ENCODE measurements at places on chromosomes 6 and 20.

GRCh38 chr20:64226686-64227580, 28.6 kb upstream of the PCMTD2 start:
- no peak for DNase-seq

- DNase-seq = no peak
These were observed 76.3 kb downstream of the PLCB4 start for GRCh38 chr20:9145142-9145541.

GRCh38 chr6:50846144-50846851, 27.6 kb downstream of the TFAP2B start:
- no peak for DNase-seq

GRCh38 chr6:45633272-45633908, 255.7 kb upstream of the SUPT3H start:
- DNase-seq = no peak

DNA sequence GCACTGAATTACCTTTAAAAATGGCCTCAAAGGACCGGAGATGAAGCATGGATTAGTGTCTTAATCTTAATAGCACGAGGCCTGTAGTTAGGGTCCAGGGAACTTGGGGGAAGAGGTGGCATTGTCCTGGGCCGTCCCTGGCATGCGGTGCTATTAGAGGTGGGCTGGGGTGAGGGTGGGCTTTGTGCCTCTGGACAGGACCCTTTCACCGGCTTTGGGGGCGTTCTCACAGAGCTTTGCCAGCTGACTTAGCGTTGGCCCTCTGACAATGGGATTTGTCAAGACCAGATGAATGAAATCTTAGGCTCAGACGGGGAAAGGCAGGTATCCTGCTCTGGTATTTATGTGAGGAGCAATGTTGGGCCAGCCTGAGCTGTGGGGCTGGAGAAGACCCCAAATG, 59.6 kb downstream of the ERMARD start:
- no peak for DNase-seq

GRCh38 chr6:81638366-81638765, 114.1 kb downstream of the TENT5A start:
- DNase-seq = no peak

DNA sequence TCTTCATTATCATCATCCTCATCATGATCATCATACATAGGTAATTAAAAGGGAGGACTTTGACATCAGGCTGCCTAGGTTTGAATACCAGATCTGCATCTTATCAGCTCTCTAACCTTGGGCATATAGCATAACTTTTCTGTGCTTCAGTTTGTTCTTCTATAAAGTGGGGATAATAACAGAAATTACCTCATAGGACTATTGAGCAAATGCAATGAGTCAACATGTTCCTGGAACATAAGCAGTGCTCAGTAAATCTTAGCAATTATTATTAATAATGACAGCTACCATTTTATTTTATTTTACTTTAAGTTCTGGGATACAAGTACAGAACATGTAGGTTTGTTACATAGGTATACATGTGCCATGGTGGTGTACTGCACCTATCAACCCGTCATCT, 7.2 kb downstream of the C20orf202 start:
- DNase-seq = no peak

DNA sequence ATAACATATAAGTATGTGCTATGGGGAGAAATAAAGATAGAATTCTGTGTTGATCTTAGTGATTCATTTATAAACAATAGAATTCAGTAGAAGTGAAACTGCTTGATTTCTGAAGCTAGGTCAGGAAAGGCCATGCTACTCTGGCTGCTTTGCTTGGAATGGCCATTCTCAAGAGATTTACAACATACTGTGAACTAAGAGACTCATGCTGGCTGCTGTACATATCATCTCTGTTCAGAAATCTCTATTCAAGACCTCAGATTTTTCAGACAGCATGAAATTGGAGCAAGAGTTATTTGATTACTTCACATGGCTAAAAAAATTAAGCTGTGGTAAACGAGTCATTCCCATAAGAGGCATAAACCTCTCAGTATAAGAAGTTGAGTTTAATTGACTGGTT, 662.6 kb downstream of the BCKDHB start:
- no peak for DNase-seq

DNA sequence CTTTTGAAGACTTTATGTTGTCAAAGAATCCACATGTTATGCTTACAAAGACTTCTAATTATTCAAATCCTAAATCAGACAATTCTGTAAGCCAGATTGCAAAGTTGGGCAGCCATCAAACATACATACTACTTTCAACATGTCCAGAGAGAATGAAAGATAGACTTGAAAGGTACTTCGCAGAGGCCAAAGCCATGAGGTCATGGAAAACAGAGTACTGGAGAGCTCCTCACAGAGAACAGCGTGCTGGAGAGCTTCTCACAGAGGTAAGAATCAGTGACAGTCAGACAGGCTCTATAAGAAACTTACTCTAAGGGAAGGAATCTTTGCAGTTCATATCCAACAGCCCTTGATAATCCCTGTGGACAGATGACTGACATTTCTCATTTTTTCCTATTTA, 400.2 kb downstream of the GJA1 start:
- no peak for DNase-seq

DNA sequence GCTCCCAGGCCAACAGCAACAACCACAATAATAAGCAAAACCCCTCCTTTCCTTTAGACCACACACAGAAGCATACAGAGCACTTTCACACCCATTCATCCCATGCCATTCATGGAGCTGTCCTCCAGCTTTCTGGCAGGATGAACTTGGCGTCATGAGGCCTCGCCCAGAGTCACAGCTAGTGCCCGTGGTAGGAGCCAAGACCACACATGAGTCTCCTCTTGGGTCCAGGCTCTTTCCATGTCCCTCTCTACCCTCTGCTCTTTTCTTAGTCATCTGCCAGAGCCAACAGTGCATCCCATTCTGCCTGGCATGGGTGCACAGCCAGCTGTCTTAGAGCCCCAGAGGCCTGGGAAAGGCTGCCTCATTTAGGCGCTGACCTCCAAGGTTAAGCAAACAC, 1.8 kb upstream of the TGM3 start:
- DNase-seq = no peak

GRCh38 chr6:170423030-170423429, 116.5 kb downstream of the FAM120B start:
- DNase-seq = no peak

DNA sequence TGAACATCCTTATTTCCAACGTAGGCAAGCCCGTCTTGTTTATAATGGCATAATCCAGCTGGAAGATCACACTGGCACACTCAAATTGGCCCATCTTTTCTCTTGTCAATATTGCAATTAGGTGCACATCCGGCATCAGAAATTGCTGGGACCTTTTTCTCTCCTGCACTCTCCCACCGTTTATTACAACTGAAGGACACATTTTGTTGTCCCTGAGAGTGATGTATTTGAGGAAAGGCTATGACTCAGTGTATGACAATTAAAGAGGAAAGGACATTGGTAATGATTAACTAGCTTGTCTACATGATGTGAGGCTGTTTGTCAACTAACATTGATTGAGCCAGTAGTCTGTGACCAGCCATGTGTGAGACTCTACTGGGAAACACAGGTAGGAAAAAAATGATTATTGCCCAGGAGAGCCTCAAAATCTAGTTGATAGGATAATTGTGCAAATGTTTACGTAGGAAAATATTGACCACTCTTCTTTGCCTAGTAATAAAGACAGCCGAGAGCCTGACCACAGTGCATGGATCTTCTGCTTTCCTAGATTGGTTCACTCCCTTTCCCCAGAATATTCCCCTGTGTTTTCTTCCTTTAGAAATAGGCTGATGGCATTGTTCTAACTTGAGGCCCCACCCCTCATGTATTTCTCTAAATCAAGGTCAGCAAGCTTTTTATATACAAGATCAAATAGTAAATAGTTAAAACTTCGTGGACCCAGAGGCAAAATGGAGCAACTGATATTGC, 230.0 kb upstream of the BTBD3 start:
- DNase-seq = no peak

DNA sequence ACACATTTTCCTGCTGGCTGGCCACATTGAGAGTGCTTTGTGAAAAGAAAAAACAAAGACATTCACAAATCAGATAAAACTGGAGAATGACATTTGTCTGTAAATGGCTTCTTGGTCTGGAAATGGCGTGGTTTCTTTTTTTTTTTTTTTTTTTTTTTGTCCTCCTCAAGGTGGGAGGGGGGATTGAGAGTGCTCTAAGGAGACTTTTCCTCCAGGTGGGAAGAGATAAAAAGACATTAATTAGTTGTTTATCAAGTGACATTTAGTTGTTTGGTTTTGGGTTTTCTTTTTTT, 40.4 kb downstream of the GNAS start:
- no peak for DNase-seq
